ENCODE measurements at places on chromosomes 16 and 17.
A peak's percentile ranks its signal among the peaks of the same experiment; 100 is the strongest.

DNA sequence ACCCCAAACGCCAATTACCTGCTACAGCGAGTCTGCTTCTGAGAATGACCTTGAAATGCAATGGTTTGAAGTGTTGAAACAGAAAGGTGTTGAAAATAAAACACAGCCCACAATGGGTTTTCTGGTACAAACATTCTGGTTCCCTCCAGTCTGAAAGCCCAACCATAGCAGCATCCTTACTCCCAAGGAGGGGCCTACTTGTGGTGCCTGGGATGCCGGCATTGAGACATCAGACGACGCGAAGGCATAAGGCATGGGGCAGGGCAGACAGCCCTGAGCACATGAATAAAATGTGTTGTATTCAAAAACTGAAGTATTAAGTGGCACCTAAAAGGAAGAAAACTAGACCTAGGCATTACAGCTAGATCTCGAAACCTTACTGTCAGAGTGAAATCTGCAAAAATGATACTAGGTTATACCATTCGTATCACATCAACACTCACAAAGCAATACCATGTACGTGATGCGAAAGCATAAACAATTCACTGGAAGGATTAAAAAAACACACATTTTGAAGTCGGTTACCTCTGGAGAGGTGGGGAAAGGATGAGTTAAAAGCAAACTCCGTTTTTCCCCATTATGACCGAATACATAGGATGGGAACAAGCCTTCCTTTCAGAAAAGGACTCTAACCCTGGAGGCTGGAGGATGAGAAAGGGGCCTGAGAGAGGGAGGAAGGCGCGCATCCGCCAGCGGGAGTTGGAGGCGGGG, 702 bp downstream of the NUDT21 start:
- no peak for DNase-seq

GRCh38 chr17:62188713-62189112, 123.6 kb upstream of the MED13 start:
- DNase-seq, result peak; percentile 89

DNA sequence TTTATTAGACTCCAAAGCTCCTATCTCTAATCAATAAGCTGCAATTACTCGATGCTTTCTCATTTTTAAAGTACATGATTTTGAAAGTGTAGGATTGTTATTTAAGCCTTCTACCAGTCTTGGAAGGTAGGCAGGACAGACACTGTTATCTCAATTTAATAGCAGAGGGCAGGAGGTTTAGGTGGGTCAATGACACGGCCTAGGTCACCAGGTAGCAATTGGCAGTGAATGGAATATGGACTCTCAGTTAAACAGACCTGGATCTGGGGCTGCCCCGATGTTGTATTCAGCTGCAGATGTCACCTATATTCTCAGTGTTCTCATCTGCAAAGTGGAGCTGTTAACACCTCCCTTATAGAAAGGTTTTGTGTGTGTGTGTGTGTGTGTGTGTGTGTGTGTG, 124.4 kb upstream of the ANKFN1 start:
- DNase-seq, result no peak

DNA sequence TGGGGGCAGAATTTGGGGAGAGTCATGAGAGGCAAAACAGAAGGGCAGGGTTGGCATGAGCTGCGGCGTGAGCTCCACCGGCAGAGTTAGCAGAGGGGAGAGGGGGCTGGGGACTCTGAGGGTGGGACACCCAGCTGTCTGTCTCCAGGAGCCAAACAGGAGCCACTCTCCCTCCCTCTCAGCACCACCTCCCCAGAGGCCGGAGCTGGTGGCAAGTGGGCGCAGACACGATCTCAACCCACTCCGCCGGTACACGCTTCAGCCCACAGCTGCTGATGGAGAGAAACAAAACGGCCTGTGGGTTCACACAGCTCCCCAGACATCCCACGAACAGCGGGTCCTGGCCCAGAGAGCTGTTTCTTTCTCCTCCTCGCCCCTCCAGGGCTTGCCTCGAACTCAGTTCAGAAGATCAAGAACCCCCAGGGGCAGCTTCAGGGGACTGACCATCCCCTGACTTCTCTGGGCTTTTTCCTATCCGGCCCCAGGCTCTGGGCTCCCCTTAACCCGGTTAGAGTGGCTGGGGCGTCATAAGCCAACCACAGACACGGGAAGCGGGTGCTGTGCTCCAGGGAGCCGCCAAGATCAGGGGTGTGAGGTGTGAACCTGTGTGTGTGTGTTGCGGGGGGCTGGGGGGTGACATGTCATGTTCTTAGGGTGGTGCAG, 7.6 kb downstream of the RHBDF2 start:
- DNase-seq, result no peak

- DNase-seq, result no peak
Measured at GRCh38 chr16:67714522-67714921, 4.6 kb downstream of the GFOD2 start.

Data from retinal pigment epithelial cell (primary cell).